ENCODE measurements at places on chromosomes 16 and 17.

DNA sequence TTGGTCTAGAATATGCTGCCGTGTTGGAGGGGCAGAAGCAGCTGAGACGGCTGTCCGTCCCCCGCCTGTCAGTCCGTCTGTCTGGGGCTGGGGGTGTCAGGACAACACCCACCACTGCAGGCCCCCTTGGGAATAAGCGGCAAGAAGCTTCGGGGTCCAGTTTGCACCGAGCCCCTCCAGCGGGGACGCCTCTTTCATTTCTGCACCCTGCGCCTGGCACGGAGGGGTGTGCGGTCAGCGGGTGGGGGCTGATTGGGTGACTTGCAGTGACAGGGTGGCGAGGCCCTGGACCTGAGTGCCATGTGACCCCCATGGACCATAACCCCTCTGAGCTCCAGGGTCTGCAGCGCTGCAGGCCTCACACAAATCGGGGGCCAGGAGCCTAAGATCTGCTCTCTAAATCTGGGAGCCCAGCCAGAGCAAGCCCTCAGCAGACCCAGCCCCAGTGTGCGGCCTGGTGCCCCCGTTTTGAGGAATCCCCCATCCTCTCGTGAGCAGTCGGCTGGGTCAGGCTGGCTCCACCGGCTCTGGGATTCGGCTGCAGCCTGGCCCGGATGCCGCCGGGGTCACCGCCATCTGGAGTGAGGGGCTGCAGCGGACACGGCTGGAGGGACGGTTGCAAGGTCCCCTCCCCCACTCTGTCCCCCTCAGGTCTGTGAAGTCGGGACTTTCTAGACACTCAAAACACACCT is 8.3 kb downstream of the CBFA2T3 start:
- no peak for DNase-seq

GRCh38 chr17:28182559-28182958 is 136.4 kb upstream of the TMEM97 start:
- no peak for DNase-seq

- no peak for DNase-seq
Observed at GRCh38 chr17:77341069-77341541, 200.3 kb downstream of the SEC14L1 start.

- DNase-seq: no peak
Observed at GRCh38 chr16:51404386-51404785, 253.3 kb upstream of the SALL1 start.

DNA sequence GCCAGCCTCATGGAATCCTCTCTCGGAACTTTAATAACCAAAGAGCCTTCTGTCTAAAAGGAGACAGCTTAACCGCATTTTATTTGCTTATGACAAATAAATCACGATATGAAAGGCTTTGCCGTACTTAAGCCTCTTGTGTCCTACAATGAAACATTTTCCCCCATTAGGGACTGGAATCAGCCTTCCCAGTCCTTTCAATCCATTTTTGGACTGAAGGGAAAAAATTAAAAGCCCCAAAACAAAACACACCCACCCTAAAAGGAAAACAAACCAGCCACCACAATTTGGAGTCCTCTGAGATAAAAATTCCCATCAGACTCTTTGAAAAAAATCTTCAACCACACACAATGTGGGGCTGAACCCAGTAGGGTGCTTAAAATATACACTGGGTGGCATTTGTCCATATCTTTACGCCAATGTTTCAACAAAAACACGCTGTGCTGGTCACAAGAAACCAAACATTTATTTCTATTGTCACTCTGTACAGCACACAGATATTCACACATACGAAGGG is 3.0 kb downstream of the HOXB4 start:
- no peak for DNase-seq

DNA sequence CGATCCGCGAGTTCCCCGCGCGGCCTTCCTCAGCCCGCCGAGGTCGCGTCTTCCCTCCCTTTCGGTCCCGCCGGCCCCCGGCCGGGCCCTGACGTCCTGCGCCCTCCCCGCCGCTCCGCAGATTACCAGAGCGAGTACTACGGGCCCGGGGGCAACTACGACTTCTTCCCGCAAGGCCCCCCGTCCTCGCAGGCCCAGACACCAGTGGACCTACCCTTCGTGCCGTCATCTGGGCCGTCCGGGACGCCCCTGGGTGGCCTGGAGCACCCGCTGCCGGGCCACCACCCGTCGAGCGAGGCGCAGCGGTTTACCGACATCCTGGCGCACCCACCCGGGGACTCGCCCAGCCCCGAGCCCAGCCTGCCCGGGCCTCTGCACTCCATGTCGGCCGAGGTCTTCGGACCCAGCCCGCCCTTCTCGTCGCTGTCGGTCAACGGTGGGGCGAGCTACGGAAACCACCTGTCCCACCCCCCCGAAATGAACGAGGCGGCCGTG is 5.4 kb downstream of the LHX1 start:
- no peak for DNase-seq

- no peak for DNase-seq
Observed at GRCh38 chr17:36931697-36932382, 5.4 kb upstream of the LHX1 start.

- no peak for DNase-seq
Observed at GRCh38 chr17:73199751-73200317, 7.0 kb downstream of the COG1 start.

DNA sequence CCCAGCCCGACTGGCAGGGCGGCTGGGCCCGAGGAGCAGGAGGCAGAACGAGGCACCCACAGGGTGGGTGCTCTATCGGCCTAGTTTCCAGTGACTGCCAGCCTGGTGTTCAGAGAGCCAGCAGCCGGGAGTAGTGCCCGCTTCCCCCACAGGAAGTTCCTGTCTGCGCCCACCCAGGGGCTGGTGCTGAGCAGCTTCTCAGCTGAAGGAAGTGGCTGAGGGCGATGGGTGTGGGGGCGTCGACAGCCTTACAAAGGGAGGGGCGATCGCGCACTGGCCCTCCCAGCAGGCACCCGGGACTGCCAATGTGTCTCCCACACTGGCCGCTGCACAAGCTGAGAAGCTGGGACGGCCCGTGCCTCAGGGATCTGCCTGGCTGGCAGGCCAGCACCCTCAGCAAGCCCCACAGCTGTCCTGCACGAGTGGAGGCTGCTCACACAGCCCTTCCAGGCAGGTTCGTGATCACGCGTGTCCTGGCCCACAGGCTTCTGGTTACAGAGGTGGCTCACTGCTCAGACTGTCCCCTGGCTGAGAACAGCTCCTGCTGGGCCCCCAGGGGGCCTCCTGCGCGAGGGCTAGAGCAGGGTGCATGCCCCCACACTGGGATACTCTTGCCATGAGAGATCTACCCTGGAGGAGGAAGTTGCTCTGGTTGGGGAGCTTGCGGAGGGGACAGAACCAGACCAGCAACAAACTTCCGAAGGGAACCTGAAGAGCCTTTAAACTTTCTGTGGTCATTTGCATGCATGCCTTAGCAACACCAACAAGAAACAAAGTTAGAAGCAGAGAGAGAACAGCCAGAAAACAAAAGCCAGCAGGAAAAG is 2.5 kb downstream of the RNF166 start:
- peak; percentile 39 for DNase-seq

DNA sequence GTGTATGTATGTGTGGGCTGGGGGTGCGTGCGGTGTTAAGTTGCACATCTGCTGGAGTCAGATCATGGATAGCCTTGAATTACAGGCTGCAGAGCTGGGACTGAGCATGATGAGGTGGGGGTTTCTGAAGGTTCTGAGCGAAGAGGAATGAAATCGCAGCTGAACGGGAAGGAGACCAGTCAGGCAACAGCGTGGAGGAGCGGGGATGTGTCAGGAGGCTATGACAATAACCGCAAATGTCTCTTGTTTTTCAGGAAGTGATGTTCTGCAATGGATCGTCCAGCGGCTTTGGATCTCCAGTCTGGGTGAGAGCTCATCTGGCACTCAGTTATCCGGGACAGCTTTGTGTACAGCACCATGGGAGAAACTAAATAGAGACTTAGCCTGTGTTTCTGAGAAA is 20.9 kb downstream of the RGS9 start:
- DNase-seq: no peak

GRCh38 chr17:64772845-64773299 is 110.8 kb upstream of the SMURF2 start:
- no peak for DNase-seq
